Stimulated activated CD8-positive, alpha-beta memory T cell treated with anti-CD3 and anti-CD28 coated beads, Interleukin-7, amount 100 ng/mL, for 1 hour (primary cell): ENCODE measurements at places on chromosomes 5 and 9.

DNA sequence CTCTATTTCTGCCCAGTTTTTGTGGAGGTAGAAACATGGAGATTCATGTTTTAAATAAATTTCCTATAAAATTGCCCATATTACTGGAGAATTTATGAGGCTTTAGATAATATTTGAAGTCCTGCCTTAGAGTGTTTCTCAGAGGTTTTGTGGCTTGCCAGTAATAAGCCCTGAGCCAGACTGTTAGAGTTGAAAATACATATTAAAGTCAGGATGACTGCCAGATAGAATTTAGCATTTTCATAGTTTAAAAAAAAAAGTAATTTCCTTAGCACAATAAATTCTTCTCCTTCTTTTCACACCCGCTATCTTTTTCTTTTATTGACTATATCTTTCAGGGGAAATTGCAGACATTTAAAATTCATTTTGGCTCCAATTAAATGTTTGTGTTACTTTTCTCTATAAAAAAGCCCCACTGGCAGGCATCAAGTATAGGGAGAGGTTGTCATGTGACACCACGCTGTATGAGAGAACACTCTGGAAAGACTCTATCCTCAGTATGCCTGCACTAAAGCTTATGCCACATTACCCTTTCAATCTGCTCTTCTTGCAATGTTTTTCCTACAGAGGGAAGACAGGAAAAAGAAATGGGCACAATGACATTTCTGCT, 135.2 kb downstream of the MPDZ start:
- no peak for DNase-seq

- no peak for DNase-seq
These were observed 71.6 kb upstream of the FRRS1L start for GRCh38 chr9:109238655-109239054.

DNA sequence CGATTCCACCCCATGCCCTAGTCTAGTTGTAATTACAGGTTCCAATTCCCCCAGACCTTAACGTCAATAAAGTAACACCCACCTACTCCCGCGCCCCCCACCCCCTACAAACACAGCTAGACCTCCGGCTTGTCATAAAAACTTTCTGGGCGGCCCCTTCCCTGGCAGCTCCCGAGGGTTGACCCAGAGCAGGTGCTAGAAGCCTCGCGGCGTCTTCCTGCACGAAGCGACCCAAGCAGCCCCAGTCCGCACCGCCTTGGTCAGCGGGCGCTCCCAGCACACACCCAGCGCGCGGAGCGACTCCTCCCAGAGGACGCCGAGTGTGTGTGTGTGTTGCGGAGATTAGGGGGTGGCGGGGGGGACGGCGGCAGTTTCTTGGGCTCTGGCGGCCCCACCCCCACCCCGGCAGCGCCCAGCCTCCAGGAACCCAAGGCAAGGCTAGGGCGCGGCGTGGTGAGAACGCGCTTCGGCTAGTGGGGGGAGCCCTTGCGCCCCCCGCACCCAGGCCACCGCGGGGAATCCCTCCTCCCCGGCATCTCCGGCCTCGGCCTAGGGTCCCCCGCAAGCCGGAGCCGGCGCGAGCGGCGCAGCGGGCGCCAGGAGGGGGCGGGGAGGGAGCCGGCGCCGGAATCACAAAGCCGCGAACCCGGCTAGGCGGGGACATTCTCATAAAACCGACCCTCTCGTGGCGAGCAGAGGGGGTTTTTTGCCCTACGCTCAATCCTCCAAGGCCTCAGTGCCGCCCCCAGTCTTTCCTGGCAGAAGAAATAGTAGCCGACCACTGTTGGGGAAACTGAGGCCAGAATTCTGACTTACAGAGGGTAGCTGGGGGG, 2.2 kb downstream of the PCDH1 start:
- no peak for DNase-seq

DNA sequence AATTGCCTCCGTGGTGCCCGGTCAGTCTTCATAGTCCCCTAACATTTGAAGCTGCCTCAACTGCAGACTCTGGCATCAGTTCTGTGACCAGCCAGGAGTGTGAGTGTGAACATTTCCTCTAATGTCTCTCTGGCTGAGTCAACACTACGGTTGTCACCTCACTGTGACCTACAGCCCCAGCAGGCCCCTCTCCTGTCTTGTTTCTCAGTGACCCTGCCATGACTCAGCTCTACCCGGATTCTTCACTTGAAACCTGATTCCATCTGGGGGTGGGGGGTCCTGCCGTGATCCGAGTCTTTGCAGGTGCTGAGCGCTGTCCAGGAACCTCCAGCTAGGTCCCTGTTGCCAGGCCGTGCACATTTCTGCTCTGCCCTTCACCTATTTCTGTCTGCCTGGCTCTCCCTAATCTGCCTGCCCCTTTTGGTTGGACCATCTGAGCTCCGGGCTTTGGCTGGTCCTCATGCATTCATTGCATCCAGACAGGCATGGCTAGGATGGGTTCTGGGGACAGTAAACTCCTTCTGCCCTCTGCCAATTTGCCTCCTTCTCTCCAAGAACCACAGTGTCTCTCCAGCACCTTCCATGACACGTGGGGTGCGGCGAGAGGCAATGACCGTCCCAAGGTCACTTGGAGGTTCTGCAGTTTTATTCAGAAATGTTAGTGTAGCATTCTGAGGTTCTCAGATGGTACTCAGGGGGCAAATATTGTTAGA, 24.2 kb downstream of the STC2 start:
- no peak for DNase-seq

GRCh38 chr5:169860585-169860984, 119.7 kb downstream of the INSYN2B start:
- DNase-seq = no peak

DNA sequence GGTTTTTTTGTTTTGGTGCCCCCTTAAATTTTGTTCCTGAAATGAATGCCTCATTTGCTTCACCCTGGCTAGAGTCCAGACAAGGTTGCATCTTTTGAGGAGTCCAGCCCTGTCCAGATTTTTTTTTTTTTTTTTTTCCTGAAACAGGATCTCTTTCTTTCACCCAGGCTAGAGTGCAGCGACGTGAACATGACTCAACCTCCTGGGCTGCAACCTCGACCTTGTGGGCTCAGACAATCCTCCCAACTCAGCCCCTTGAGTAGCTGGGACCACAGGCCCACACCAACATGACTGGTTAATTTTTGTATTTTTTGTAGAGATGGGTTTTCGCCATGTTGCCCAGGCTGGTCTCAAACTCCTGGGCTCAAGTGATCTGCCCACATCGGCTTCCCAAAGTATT, 469.0 kb upstream of the BRINP1 start:
- DNase-seq = no peak

GRCh38 chr9:135329571-135330306, 149.8 kb upstream of the PPP1R26 start:
- no peak for DNase-seq

DNA sequence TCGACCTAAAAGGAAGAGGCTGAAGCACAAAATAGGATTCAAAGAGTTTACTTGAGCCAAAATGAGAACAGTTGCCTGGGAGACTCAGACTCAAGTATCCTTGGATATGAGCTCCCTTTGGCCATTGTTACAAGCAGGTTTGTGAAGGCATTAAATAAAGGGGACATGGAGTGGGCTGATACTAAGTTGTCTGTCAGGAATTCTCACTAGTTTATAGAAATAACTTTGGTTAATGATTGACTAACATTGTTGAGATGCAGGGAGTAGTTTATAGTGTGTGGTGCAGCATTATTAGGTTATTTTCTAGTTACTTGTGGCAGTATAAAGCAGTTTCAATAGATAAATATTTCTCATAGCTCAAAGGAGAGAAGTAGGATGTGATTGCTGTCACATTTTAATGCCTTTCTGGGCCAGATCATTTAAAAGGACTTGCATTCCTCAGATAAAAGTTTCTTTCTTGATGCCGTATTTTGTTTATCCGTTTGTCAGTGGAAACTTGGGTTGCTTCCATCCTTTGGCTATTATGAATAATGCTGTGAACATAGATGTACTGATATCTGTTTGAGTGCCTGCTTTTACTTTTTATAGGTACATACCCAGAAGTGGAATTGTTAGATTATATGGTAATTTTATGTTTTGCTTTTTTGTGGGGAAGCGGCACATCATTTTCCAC, 9.1 kb downstream of the AP3S1 start:
- no peak for DNase-seq

DNA sequence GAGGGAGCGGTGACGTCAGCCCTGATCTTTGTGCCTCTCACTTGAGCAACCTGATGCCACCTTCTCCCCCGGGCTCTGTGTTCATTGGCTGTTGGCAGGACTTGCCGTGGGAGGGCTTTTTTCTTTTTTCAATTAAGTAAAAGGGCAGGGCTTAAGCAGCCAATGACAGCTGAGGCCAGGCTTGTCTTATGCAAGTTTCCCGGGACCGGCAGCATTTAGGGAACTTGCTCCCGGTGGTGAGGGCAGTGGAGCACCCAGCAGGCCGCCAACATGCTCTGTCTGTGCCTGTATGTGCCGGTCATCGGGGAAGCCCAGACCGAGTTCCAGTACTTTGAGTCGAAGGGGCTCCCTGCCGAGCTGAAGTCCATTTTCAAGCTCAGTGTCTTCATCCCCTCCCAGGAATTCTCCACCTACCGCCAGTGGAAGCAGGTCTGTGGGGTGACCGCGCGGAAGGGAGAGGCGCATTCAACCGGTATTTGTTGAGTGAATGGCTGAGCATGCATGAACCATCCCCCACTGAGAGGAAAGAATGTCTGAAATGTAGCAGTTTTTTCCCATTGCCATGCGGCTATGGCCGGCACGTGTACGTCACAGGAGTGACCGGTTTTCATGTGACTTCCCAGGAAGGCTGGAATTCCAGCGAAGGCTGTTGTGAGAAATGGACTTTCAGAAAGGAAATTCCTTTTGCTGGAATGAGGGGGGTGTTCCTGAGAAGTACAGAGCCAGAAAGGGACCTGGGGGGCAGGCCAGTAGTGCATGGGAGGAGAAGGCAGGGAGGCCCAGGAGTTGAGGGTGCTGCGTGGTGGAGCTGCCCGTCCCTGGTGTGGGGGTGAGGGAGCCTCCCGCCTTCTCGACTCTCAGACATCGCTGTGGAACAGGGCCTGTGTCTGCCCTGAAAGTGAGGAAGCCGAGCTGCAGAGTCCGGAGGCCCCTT, 29.0 kb downstream of the PTGES2 start:
- peak; percentile 19 for DNase-seq

GRCh38 chr5:40572391-40572790, 107.3 kb upstream of the PTGER4 start:
- DNase-seq = no peak

DNA sequence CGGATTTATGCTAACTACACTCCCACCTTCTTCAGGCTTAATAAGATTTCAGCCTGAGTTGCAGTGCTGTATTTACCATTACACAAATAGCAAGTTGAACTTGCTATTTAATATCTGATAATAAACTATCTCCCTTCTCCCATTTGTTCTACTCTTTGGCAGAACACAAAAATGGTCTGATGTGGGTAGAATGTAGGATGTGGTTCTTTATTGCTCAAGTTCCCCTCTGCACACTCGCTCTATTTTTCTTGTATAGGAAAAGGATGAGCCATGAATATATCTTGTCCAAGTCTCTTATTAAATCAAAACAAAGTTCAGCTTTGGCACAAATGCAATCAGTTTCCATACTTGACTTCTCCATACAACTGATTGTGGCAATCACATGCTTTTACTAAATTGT, 37.2 kb upstream of the KIF2A start:
- DNase-seq = no peak

- DNase-seq = no peak
These were observed 169.2 kb downstream of the NR3C1 start for GRCh38 chr5:143234162-143234842.

- no peak for DNase-seq
These were observed at the start of gene NEURL1B for GRCh38 chr5:172640822-172641358. NEURL1B (plus strand) TSS chr5:172641263; CDS start chr5:172641407, 144 bp downstream.

- DNase-seq = no peak
These were observed 14.7 kb downstream of the NDUFS4 start for GRCh38 chr5:53575101-53575500.

DNA sequence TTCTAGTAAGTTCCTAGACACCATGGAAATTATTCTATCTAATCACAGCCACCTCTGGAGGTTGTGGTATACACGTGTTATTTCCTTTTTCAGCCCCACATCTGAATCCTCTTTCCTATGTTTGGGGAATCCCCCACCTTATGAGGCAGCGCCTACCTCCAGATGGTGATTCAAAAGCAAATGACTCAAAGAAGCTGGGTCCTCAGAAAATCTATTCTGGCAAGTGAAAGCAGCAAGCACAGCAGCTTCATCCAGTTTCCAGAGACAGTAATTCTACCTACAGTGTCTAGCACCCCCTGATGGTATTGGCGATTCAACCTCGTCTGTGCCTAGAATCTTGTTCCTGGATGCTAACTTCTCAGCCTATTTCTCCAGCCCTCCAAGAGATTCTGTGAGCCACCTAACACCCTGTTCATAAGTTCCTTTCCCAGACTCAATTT, 43.0 kb downstream of the STRBP start:
- peak; percentile 6 for DNase-seq
